ENCODE measurements at places on chromosomes 1 and 21. TPM values are rescaled to one million over a fixed set of nuclear protein-coding genes. Genes with fewer than 3 reads are reported as not detected.

DNA sequence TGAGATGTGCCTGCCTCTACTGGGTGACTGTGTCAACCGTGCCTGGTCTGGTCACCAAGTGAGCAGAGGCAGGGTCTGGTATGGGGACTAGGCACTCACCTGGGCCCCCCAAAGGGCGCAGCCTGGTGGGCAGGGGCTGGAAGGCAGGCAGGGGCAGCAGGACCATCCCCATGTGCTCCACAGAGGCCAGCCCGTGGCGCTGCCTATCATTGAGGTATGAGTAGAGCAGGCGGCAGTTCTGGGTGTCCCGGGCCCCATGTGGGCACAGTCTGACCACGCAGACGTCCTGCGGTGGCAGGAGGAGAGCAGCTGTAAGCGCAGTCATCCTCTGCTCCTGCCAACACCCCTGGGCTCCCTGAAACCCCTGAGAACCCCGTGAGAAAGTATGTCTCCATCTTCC is 23.7 kb downstream of the SPOCD1 start:
- peaks cover 13% of the 10 kb centered on the region for H3K36me3 ChIP-seq
- H3K4me3 ChIP-seq = no peak overlapping the region
- no peak for DNase-seq
- H3K27ac ChIP-seq = no peak overlapping the region

AKR7A3 gene
- total RNA-seq = 0.20 TPM

TP53BP2 gene
- 42.3 TPM for total RNA-seq

GRCh38 chr1:93680420-93681100 is 1.1 kb downstream of the BCAR3 start:
- H3K36me3 ChIP-seq = no peaks in the 10 kb centered on the region
- peak; percentile 87 for DNase-seq
- no peaks in the 10 kb centered on the region for H3K27me3 ChIP-seq
- peak overlapping the region; percentile 81 for H3K4me3 ChIP-seq
- peaks cover 33% of the 10 kb centered on the region for H3K4me1 ChIP-seq

DNA sequence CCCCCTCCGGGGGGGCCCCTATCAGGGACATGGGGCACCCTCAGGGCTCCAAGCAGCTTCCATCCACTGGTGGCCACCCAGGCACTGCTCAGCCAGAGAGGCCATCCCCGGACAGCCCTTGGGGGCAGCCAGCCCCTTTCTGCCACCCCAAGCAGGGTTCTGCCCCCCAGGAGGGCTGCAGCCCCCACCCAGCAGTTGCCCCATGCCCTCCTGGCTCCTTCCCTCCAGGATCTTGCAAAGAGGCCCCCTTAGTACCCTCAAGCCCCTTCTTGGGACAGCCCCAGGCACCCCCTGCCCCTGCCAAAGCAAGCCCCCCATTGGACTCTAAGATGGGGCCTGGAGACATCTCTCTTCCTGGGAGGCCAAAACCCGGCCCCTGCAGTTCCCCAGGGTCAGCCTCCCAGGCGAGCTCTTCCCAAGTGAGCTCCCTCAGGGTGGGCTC is 34.9 kb downstream of the TRIM11 start:
- H3K27me3 ChIP-seq = no peaks in the 10 kb centered on the region
- no peak overlapping the region for H3K27ac ChIP-seq
- H3K4me3 ChIP-seq = no peak overlapping the region
- H3K4me1 ChIP-seq = no peaks in the 10 kb centered on the region

DNA sequence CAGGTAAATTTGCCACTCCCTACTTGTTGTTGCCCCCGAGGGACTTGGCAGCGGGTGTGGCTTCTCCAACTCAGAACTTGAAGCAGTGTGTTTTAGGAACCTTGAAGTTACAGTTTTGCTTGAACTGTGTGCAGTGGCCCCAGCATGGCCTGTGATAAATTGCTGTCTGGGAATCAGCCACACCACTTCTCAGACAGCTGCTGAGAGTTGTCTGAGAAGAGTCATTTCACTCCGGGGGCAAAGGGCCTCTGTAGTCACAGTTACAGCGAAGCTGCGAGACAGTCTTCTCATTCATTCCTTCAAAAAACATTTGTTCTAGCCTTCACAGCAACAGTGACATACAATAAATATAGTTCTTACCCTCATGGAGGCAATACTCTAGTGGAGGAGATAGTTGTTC is 70.3 kb downstream of the PROX1 start:
- no peak overlapping the region for H3K4me3 ChIP-seq
- DNase-seq = no peak
- H3K27me3 ChIP-seq = no peaks in the 10 kb centered on the region
- no peaks in the 10 kb centered on the region for H3K4me1 ChIP-seq
- H3K27ac ChIP-seq = no peak overlapping the region

P3H1 gene
- total RNA-seq = 351 TPM

CD101 gene
- total RNA-seq = 1.6 TPM

- H3K4me1 ChIP-seq = no peaks in the 10 kb centered on the region
- no peak overlapping the region for H3K4me3 ChIP-seq
- no peak overlapping the region for H3K27ac ChIP-seq
- peaks cover 4% of the 10 kb centered on the region for H3K27me3 ChIP-seq
Observed at GRCh38 chr1:52127181-52128180, 14.4 kb upstream of the ZFYVE9 start.

- no peak for DNase-seq
- H3K27ac ChIP-seq = no peak overlapping the region
- peaks cover 53% of the 10 kb centered on the region for H3K27me3 ChIP-seq
- H3K36me3 ChIP-seq = no peaks in the 10 kb centered on the region
- H3K4me1 ChIP-seq = no peaks in the 10 kb centered on the region
Observed at GRCh38 chr1:46546210-46546609, 5.2 kb downstream of the KNCN start.

GRCh38 chr1:67446893-67447292 is 16.7 kb upstream of the SERBP1 start:
- H3K4me1 ChIP-seq = no peaks in the 10 kb centered on the region
- H3K27ac ChIP-seq = no peak overlapping the region
- no peaks in the 10 kb centered on the region for H3K27me3 ChIP-seq
- H3K36me3 ChIP-seq = no peaks in the 10 kb centered on the region
- H3K4me3 ChIP-seq = no peak overlapping the region
